ENCODE measurements at places on chromosomes 1 and 21. TPM values are rescaled to one million over a fixed set of nuclear protein-coding genes. Genes with fewer than 3 reads are reported as not detected.

Gene IQCC
- 5.2 TPM for total RNA-seq

Gene PROK1
- 75.3 TPM for total RNA-seq

Gene FCRL1
- total RNA-seq: 0.09 TPM

Gene HSPB7
- 20.4 TPM for total RNA-seq

Gene NCF2
- total RNA-seq: 5.6 TPM

Gene TRIM58
- total RNA-seq: 0.36 TPM

Gene CCT3
- total RNA-seq: 144 TPM

Gene LIN28A
- 0.17 TPM for total RNA-seq

Gene ZSCAN20
- 11.1 TPM for total RNA-seq

Gene PLPP3
- 40.4 TPM for total RNA-seq

Gene PRKACB
- 29.3 TPM for total RNA-seq

Gene PRAMEF14
- not detected for total RNA-seq

Gene KRTAP10-3
- total RNA-seq: not detected
